Suppressor macrophage (primary cell): ENCODE measurements at places on chromosomes 6 and 20.

DNA sequence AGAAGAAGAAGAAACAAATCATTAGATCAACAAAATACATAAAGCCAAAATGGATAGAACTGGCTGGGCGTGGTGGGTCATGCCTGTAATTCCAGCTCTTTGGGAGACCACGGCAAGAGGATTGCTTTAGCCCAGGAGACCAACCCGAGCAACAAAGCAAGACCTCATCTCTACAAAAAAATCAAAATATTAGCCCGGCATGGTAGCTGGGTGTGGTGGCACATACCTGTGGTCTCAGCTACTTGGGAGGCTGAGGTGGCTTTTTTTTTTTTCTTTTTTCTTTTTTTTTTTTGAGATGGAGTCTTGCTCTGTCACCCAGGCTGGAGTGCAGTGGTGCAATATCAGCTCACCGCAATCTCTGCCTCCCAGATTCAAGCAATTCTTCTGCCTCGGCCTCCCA, 21.5 kb downstream of the NINL start:
- DNase-seq = no peak

DNA sequence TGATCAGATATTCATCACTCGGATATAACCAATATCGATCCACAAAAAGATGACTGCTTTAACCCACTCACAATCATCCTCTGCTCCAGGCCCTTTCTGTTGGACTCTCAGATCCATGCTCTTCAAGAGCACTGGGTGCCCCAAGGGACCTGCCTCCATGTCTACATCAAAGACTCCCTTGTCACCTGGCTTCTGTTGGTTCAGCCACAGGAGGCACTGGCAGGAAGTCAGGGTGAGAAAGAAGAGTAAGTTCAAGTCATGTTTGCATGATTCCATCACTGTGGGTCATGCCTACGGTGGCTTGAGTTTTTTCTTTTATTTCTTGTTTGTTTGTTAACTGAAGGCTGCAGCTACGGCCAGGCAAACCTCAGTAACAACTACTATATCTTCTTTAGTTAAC, 243.3 kb downstream of the ADGRG6 start:
- DNase-seq = no peak

DNA sequence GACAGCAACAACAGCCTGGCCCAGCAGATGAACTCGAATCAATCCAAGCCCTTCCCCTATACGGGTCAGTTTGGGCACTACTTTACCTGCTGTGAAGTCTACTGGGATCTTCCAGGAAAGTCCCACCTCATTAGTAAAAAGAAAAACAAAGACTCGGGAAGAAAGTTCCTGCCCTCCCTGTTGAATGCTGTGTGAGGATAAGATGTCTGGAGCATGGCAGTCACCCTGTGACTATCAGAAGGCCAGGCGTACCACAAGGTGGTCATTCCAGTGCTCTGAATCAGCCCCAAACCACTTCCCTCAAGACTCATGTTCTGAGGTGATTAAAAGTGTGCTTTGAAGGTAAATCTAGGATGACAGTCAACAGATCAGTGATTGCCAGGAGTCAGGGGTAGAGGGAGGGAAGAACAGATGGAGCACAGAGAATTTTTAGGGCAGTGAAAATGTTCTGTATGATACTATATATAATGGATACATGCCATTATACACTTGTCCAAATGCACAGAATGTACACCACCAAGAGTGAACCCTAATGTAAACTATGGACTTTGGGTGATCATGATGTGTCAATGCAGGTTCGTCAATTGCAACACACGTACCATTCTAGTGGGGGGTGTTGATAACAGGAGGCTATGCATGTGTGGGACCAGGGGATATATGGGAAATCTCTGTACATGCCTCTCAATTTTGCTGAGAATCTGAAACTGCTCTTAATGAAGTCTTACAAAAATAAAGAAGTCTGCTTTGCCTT, 14.7 kb downstream of the FKBP1A start:
- DNase-seq = no peak

DNA sequence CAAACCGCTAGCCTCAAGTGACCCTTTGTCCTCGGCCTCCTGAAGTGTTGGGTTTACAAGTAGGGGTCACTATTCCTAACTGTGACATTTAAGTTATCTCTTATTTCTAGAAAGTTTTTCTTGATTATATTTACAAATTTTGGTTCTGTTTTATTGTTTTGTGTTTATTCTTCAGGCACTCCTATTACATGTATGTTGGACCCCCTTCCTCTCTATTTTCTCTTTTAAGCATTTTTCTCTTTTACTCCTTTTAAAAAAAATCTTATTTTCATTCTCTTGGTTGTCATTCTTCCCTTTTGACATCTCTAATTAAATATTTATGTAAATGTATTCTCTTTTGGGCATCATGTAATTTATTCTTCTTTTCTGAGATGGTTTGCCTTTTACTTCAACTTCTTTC, 50.4 kb upstream of the MAP3K7 start:
- no peak for DNase-seq

GRCh38 chr6:156994215-156995076, 217.3 kb downstream of the ARID1B start:
- peak; percentile 43 for DNase-seq

GRCh38 chr6:22754061-22754460, 184.7 kb downstream of the HDGFL1 start:
- DNase-seq = no peak
